ENCODE measurements at places on chromosomes 4 and X. TPM values are rescaled to one million over a fixed set of nuclear protein-coding genes. Genes with fewer than 3 reads are reported as not detected.
A peak's percentile ranks its signal among the peaks of the same experiment; 100 is the strongest.

DNA sequence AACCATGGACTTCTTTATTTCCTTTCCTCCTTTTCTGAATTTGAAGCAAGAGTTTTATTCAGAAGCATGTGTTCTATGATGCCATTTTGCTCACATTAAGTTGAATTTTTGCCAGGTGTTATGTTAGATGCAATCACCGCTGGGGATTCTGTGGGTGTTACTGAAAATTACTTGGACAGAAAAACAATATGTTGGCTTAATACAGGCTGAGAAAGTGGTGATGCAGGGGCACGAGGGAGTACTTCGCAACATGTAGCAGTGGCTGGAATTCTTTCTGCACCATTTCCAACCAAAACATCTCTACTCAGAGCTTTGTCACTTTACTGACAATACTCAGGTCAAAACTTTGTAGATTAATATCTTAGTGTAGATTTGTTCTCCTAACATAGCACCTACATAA, 109.2 kb upstream of the PCDH18 start:
- no peaks in the 10 kb centered on the region for H3K36me3 ChIP-seq
- no peak for DNase-seq
- H3K4me3 ChIP-seq = no peak overlapping the region
- H3K27ac ChIP-seq = no peak overlapping the region
- no peaks in the 10 kb centered on the region for H3K4me1 ChIP-seq

- H3K4me3 ChIP-seq = no peak overlapping the region
- no peaks in the 10 kb centered on the region for H3K4me1 ChIP-seq
- H3K36me3 ChIP-seq = peaks cover 3% of the 10 kb centered on the region
- H3K27ac ChIP-seq = no peak overlapping the region
- H3K27me3 ChIP-seq = no peaks in the 10 kb centered on the region
Measured at GRCh38 chr4:126869967-126870366, 762.8 kb upstream of the INTU start.

DNA sequence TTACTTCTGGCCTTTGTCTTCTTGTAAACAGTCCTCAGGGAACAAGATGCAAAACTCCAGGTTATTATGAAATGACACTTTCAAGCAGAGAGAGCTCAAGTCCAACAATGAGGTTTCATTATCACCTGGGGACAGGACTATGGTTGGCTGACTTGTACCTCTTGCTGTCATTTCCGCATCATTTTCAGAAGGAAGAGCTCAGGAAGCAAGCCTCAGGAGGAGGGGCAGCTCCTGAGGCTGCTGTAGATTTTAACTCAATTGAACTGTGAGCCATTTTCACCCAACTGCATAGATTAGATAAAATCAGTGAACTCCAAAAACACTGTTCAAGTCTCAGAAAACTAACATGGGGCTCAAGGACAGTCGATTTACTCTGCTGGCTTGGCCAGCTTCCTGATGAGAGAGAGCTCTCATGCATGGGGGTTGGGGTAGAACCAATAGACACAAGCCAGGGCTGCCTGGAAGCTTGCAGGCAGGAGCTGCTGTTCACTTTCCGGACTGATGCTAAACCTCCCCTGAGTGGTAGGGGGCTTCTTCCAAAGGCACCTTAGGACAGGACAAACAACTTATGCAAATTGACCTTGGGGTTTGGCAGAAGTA, 23.6 kb downstream of the TMEM255A start:
- H3K27me3 ChIP-seq = no peaks in the 10 kb centered on the region
- H3K4me1 ChIP-seq = no peaks in the 10 kb centered on the region
- DNase-seq = no peak

- H3K27me3 ChIP-seq = no peaks in the 10 kb centered on the region
- no peak overlapping the region for H3K4me3 ChIP-seq
- H3K36me3 ChIP-seq = no peaks in the 10 kb centered on the region
Measured at GRCh38 chr4:113086172-113086695, 36.8 kb downstream of the ANK2 start.

- no peak for DNase-seq
- no peaks in the 10 kb centered on the region for H3K4me1 ChIP-seq
- no peaks in the 10 kb centered on the region for H3K27me3 ChIP-seq
- no peak overlapping the region for H3K27ac ChIP-seq
Measured at GRCh38 chr4:80171251-80171650, 26.1 kb upstream of the PRDM8 start.

DNA sequence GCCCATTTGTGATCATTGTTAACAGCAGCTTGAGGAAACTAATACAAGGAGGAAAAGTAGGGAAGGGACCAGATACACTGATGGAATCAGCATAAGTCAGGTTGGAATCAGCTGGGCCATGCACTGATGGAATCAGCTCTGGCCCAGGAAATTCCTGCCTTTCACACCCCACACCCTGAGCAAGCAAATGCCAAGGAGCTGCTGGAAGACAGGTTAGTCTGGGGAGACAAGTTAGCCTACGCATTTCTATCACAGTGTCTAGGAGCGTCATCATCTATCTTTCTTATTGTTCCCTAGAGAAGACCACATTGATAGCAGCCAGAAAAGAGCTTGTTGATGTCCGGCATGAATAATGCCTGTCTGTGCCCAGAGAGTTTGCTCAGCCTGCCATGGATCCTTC, 16.2 kb upstream of the CEP135 start:
- H3K36me3 ChIP-seq = no peaks in the 10 kb centered on the region
- H3K4me3 ChIP-seq = no peak overlapping the region
- no peak overlapping the region for H3K27ac ChIP-seq
- no peak for DNase-seq
- no peaks in the 10 kb centered on the region for H3K4me1 ChIP-seq

DNA sequence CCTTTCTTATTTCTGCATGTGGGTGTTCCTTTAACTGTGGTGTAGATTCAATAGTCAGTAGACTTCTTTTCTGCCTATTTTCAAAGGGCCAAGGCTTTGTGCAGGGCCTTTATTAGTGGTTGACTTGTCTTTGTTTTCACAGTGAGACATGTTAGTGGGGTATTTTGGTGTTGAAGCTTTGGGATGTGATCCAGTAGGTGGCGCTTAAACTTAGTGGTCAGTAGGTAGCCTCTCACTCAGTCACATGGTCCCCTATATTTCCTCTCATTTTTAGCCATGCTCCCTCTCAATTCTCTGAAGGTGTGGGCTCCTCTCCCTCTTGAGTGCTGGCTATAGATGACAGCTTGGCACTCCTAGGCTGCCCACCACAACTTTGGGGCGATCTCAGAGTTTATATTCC, 23.4 kb upstream of the SLC10A7 start:
- no peaks in the 10 kb centered on the region for H3K36me3 ChIP-seq
- no peak overlapping the region for H3K4me3 ChIP-seq
- DNase-seq = no peak
- H3K27me3 ChIP-seq = no peaks in the 10 kb centered on the region

- no peak for DNase-seq
- H3K27me3 ChIP-seq = no peaks in the 10 kb centered on the region
- no peaks in the 10 kb centered on the region for H3K4me1 ChIP-seq
- H3K36me3 ChIP-seq = no peaks in the 10 kb centered on the region
Measured at GRCh38 chrX:130413415-130413814, 11.6 kb downstream of the RBMX2 start.

DNA sequence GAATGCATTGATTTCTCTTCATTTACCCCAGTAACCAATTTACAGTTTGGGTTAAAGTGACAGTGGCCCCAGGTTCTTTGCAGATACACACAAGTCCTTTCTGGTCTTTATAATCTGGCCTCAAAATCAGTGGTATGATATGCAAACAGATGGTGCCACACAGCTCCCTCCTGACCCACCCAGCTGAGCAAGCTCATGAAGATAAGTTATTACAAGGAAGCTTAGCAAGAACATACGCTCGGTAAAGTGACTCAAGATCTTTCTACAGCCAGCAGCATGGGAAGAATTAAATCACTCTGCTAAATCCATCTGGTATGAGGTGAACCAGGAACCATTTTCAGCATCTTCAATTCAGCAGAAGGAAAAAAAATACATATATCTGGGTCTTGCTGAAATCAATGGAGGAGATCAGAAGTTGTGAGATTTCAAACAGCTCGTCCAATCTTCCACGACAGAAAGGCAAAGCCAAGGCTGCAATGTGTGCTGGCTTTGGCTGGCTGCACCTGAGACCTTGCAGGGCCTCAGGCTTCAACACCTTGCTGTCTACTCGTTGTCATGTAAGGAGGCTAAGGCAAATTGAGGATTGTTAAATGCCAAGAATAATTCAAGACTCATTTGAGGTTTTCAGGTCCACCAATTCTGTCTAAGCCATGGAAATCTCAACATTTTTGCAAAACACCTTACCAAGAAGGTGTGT, 28.2 kb downstream of the SEL1L3 start:
- H3K4me3 ChIP-seq = no peak overlapping the region
- DNase-seq = no peak
- no peak overlapping the region for H3K27ac ChIP-seq
- no peaks in the 10 kb centered on the region for H3K4me1 ChIP-seq
- H3K36me3 ChIP-seq = no peaks in the 10 kb centered on the region

DNA sequence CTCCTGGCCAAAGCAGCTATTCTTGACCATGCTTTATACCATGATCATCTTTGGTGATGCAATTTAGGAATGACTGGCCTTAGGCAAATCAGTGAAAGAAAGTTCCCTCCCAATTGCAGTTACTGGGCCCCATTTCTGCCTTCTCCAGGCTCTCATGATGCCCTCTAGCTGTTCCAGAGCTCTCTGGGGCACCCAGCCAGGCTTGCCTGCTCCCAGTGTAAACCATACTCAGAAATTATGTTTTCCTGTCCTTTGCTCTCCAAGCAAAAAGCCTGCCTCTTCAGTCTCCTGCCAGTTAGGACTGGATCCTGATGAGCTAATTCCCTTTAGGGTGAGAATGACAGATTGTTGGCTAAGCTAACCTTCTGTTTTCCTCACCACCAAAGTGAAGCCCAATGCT, 85.3 kb upstream of the RBPJ start:
- no peaks in the 10 kb centered on the region for H3K27me3 ChIP-seq
- no peaks in the 10 kb centered on the region for H3K36me3 ChIP-seq
- DNase-seq = no peak
- H3K4me1 ChIP-seq = no peaks in the 10 kb centered on the region

GRCh38 chr4:118287711-118288451, 64.9 kb downstream of the PRSS12 start:
- H3K27me3 ChIP-seq = no peaks in the 10 kb centered on the region
- no peaks in the 10 kb centered on the region for H3K4me1 ChIP-seq

DNA sequence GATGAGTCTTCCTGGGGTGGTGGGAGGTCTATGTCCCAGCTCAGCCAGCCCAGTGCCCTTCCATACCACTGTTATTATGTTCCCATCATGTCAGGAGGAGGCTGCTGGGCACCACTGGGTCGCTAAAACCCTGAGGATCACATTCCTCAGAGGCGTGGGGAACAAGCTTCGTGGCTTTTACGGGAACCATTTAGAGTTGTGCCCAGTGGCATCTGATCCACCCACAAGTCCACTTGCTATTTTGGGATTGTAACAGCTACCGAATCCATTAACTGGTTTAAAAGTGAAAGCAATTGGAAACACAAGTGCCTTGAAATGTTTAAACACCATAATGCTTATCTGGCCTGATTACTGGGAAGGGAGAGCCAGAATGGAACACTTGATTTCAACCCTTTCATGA, 13.1 kb upstream of the CCKAR start:
- H3K27me3 ChIP-seq = no peaks in the 10 kb centered on the region
- no peak overlapping the region for H3K27ac ChIP-seq
- no peak overlapping the region for H3K4me3 ChIP-seq
- H3K36me3 ChIP-seq = no peaks in the 10 kb centered on the region
- no peaks in the 10 kb centered on the region for H3K4me1 ChIP-seq
- DNase-seq = no peak

DNA sequence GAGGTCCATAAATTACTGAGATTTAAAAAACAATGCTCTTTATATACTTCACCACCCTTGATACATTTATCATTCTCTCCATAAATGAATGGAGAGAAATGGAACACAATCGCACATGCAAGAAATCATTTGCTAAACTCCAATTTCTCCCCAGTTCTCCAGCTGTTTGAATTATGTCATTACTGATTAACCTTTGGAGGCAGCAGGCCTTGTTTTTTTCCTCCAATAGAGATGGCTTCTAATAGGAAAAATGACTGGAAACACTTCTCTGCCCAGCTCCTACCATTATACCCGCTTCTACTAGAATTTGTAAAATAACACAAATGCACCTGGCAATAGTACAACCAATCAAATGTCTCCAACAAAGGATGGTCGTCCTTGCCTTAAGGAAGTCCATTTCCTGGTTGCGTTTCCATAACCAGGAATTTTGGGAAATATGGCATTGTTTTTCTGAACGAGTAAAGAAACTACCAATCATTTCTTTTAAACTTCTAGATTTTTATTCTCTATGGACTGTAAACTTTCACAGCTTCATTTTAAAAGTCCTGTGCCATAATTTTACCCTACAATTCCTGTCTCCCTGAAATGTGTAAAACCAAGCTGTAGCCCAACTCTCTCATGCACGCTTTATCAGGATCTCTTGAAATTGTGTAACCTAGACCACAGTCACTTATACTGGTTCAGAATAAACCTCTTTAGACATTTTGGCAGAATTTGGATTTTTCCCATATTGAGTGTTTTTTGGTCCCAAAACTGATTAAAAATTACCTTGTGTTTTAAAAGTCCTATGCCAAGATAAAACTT, 60.1 kb downstream of the APBB2 start:
- H3K27ac ChIP-seq = peak overlapping the region; percentile 5
- no peak overlapping the region for H3K4me3 ChIP-seq
- H3K4me1 ChIP-seq = no peaks in the 10 kb centered on the region
- H3K36me3 ChIP-seq = no peaks in the 10 kb centered on the region
- no peak for DNase-seq
- no peaks in the 10 kb centered on the region for H3K27me3 ChIP-seq

- no peak overlapping the region for H3K27ac ChIP-seq
- H3K27me3 ChIP-seq = no peaks in the 10 kb centered on the region
- H3K4me3 ChIP-seq = no peak overlapping the region
- H3K4me1 ChIP-seq = no peaks in the 10 kb centered on the region
- no peaks in the 10 kb centered on the region for H3K36me3 ChIP-seq
Measured at GRCh38 chr4:10273030-10273429, 156.4 kb upstream of the WDR1 start.

DNA sequence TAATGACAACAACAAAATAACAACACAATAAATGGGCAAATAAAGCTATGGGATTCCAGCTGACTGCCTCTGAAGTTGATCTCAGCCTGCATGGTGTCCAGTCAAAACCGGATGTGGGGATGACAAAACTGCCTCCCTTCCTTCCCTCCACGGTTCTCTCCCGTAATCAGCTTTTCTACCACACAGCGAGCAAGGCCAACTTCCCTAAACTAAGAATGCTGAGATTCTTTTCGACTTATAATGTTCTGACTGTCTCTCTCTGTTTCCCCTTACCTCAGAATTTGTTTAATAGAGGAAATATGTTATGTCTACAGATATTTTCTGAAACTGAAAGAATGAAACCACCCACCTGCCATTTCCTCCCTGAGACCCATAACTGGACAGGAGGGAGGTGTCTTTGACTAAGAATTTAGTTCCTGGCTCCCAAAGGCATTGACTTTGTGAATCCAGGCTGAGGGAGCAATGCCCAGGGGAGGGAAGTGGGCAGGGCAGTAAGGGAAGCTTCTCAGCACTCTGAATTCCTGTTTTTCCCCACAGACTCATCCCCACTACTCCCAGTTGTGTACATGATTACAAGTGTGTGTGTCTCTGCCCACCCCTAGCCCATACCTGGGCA, 1.0 kb upstream of the TLR1 start:
- H3K27me3 ChIP-seq = no peaks in the 10 kb centered on the region
- peak overlapping the region; percentile 3 for H3K4me3 ChIP-seq
- H3K27ac ChIP-seq = peak overlapping the region; percentile 81
- H3K36me3 ChIP-seq = no peaks in the 10 kb centered on the region

GRCh38 chrX:101028562-101028961, 23.3 kb downstream of the TRMT2B start:
- peaks cover 17% of the 10 kb centered on the region for H3K27me3 ChIP-seq
- H3K4me1 ChIP-seq = no peaks in the 10 kb centered on the region
- H3K36me3 ChIP-seq = no peaks in the 10 kb centered on the region
- DNase-seq = no peak
- no peak overlapping the region for H3K27ac ChIP-seq

PALLD gene
- 186 TPM for total RNA-seq

ALB gene
- total RNA-seq = 9.1 TPM

SMIM10L2A gene
- 2.0 TPM for total RNA-seq

WNK3 gene
- total RNA-seq = 1.3 TPM

LRP2BP gene
- total RNA-seq = 0.96 TPM
